Parietal lobe (tissue), 2 donors: ENCODE measurements at places on chromosomes 16 and 17. TPM values are rescaled to one million over a fixed set of nuclear protein-coding genes. Genes with fewer than 3 reads are reported as not detected.

Gene COPZ2
- not detected for total RNA-seq

Gene SLC4A1
- total RNA-seq: 3.1 TPM

Gene DOK4
- 66.7 TPM for total RNA-seq

Gene MPO
- total RNA-seq: 0.94 TPM

Gene SDR42E1
- not detected for total RNA-seq

Gene CACNG4
- total RNA-seq: 62.3 TPM

Gene CCL14
- not detected for total RNA-seq

Gene C16orf87
- 32.9 TPM for total RNA-seq

Gene ASGR1
- 12.5 TPM for total RNA-seq

Gene MPP3
- 58.5 TPM for total RNA-seq

Gene TBC1D3I
- total RNA-seq: not detected

Gene GCGR
- total RNA-seq: not detected
